ENCODE measurements at places on chromosomes 4 and X. TPM values are rescaled to one million over a fixed set of nuclear protein-coding genes. Genes with fewer than 3 reads are reported as not detected.

- DNase-seq: no peak
- H3K4me3 ChIP-seq: no peak overlapping the region
- H3K36me3 ChIP-seq: no peaks in the 10 kb centered on the region
These were observed 74.8 kb upstream of the GPRIN3 start for GRCh38 chr4:89382439-89382838.

DNA sequence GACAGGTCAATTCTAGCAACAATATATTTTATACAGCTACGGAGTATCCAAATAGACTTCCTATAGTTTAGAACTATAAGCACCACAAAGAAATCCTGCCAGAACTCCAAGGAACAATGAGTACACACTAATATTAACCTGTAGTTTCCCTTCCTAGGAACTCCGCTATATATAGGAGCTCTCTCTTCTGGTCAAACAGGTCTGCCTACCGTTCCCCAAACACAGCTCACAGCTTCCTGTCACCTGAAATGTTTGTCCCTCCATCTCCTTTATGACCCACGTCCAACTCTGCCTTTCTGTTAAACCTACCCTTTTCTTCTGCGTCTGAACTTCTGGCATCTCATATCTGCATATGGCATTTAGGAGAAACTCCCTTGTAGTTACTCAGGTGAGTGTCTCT lies 10.5 kb upstream of the GJB1 start:
- no peak overlapping the region for H3K4me3 ChIP-seq
- peaks cover 1% of the 10 kb centered on the region for H3K27me3 ChIP-seq
- H3K36me3 ChIP-seq: no peaks in the 10 kb centered on the region
- H3K4me1 ChIP-seq: no peaks in the 10 kb centered on the region
- no peak for DNase-seq

- H3K27me3 ChIP-seq: no peaks in the 10 kb centered on the region
- H3K27ac ChIP-seq: no peak overlapping the region
- H3K36me3 ChIP-seq: no peaks in the 10 kb centered on the region
- no peaks in the 10 kb centered on the region for H3K4me1 ChIP-seq
- H3K4me3 ChIP-seq: no peak overlapping the region
- no peak for DNase-seq
These were observed 165.7 kb upstream of the STS start for GRCh38 chrX:6981718-6982406.

The NEIL3 gene
- total RNA-seq: 0.35 TPM

The PGK1 gene
- 295 TPM for total RNA-seq

DNA sequence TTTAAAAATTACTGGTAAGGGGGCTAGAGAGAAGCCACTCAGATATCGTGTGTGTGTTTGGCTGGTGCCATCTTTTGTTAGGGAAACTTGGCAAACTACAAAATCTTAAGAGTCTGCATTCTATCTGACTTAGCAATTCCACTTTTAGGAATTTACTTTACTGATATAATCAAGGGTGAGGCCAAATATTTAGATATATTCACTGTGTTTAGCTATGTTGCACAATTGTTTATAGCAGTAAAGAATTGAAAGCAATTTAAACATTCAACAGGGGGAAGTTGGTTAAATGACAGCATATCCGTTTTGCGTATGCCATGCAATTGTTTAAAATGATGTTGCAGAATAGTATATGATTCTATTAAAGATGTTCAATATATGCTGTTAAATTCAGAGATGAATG lies 6.4 kb upstream of the HERC3 start:
- H3K27ac ChIP-seq: no peak overlapping the region
- no peaks in the 10 kb centered on the region for H3K4me1 ChIP-seq
- no peaks in the 10 kb centered on the region for H3K27me3 ChIP-seq
- DNase-seq: no peak
- no peak overlapping the region for H3K4me3 ChIP-seq

The MAGEE2 gene
- not detected for total RNA-seq

DNA sequence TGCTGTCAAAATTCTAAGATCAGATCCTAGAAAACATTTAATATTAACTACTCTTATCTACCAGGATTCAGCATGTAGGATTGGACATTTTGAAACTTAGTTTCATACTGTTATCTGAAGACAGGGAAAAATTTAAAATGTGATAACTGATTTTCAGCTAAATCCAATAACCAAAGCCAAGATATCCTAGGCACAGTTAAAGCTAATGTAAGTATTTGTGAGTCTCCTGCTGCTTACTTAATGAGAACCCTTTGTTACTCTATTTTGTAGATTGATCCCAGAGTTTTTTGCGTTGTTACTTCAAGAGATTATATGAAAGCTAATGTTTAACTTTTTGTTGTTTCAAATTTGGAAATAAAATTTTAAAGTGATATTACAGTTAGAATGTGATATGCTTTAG lies 2.0 kb downstream of the CPE start:
- H3K27ac ChIP-seq: no peak overlapping the region
- no peak for DNase-seq
- peaks cover 10% of the 10 kb centered on the region for H3K4me1 ChIP-seq
- no peaks in the 10 kb centered on the region for H3K36me3 ChIP-seq
- H3K27me3 ChIP-seq: peaks cover 41% of the 10 kb centered on the region

DNA sequence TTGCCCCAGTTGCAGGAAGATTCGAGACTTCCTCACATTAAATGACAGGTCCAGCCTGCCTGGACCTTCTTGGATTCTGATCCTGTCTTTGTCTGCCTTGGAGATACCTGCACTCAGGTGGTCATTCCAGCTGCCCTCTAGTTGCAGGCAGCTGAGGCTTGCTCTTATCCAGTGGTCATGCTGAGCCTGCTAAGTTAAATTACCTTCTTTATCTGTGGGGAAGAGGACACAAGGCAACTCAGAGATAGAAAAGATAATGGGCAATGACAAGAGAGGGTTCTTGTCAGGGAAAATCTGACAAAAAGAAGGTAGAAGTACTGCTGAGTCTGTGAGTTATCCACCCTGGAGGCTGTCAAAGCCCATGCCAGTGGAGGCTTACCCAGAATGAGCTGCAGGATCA lies 401.4 kb downstream of the MID1IP1 start:
- no peak overlapping the region for H3K4me3 ChIP-seq
- peaks cover 4% of the 10 kb centered on the region for H3K27me3 ChIP-seq
- DNase-seq: no peak
- no peak overlapping the region for H3K27ac ChIP-seq

GRCh38 chrX:56120242-56120641 lies 111.9 kb upstream of the KLF8 start:
- DNase-seq: no peak
- H3K27me3 ChIP-seq: no peaks in the 10 kb centered on the region
- H3K27ac ChIP-seq: no peak overlapping the region
- no peaks in the 10 kb centered on the region for H3K36me3 ChIP-seq
- H3K4me1 ChIP-seq: peaks cover 1% of the 10 kb centered on the region

Measured in activated B cell treated with CpG ODN at 0.5 μM for 24 hours (primary cell).